ENCODE measurements at places on chromosomes 12 and 14.

- DNase-seq, result peak; percentile 48
Measured at GRCh38 chr14:67387195-67387594, 24.8 kb downstream of the PLEK2 start.

- DNase-seq, result no peak
Measured at GRCh38 chr12:128205145-128205544, 61.8 kb upstream of the TMEM132C start.

- no peak for DNase-seq
Measured at GRCh38 chr14:98140862-98141530, 1131.0 kb downstream of the BCL11B start.

DNA sequence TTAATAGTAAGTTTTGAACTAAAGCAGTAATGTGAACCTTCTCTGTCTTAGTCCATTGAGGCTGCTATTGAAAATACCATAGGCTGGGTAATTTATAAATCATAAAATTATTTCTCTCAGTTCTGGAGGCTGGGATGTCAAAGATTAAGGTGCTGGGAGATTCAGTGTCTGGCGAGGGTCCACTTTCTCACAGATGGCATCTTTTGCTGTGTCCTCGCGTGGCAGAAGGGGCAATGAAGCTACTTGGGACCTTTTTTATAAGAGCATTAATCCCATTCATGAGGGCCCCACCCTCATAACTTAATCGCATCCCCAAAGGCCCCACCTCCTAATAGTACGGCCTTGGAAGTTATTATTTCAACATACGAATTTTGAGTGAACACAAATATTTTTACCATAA, 28.4 kb downstream of the LIN7A start:
- DNase-seq, result no peak

Data from GM23248 (cell line).